Epithelial cell of esophagus (primary cell): ENCODE measurements at places on chromosomes 6 and 20.

GRCh38 chr6:138258991-138259390 is 40.7 kb upstream of the PBOV1 start:
- DNase-seq = no peak

DNA sequence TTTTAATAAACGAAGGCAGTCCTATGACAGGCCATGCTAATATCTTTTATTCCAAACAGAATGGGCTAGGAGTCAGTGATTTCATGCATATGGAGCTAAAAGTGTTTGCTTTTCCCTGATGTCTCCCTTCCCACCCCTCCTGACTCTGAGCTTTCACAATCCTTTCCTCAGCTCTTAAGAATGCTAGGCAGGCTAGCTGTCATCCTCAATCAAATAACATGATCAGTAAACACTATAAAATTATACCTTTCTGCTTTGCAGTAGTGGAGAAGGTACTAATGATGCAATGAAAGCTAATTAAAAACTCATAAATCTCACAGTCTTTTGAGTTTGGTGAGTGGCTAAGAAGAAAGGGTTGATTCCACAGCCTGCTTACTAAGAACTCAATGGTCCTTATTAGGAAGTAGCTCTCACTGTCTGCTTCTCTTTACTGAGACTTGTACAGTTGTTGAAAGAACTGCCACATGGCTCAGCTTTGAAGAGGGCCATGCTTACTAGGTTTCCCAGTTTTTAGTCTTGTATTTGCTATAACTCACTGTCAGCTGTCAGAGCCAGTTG is 250.9 kb upstream of the JAG1 start:
- DNase-seq = peak; percentile 82

- no peak for DNase-seq
These were observed 89.8 kb upstream of the TENT5A start for GRCh38 chr6:81842254-81842653.

- DNase-seq = no peak
These were observed 3.0 kb downstream of the NR2E1 start for GRCh38 chr6:108168501-108169463.

- DNase-seq = no peak
These were observed 5.7 kb downstream of the MTCL3 start for GRCh38 chr6:127513425-127513824.

- DNase-seq = no peak
These were observed 93.6 kb upstream of the CNKSR3 start for GRCh38 chr6:154604119-154604518.

- no peak for DNase-seq
These were observed 151.2 kb downstream of the PDE10A start for GRCh38 chr6:165511807-165512206.

DNA sequence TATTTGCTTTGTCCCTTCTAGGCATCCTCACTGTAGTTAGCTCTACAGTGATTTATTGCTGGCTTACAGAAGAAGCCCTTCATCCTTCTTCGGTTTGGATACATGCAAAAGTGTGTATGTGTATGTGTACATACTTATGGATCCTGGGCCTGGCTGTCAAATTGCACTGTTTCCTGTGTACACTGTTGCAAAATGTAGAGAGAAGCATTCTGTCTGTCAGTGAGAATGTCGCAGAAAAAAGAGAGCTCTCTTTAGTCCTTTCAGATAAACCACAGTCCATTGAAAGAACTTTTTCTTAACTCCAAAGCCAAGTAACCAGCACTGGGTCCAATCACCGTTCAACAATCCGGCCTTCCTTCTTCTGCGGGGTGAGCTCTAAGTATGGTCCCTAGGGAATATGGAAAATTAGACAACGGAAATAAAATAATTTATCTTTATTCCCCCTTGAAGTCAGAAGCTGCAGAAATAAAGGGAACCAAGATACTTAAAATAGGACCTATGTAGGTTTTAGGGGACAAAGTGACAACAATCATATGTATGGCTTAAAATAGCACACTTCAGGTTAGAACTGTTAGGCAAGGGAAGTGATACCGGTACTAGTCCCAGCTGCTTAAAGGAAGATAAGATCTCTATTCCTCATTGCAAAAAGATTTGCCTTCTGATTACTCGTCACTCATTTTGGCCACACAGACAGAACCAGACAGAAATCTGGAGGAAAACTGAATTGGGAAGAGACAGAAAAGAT is 107.0 kb downstream of the CD83 start:
- no peak for DNase-seq

- DNase-seq = peak; percentile 46
These were observed 36.1 kb downstream of the SERAC1 start for GRCh38 chr6:158131926-158132325.

DNA sequence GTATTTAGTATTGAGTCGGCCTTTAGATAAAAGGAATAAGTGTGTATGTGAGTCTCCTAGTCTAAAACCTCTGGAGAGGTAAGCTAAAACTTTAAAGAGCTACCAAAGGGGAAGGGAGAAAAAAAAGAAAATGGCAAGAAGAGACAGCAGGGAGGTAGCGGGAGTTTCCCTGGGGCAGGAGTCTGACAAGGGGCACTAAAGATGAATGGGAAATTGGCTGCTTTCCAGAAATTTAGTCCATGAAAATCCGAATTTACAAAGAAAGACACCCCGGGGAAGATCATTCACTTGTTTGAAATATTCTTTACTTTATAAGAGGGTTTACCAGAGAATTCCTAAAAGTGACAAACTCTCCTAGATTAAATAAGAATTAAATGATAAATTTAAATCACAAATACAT is 19.3 kb downstream of the RMND1 start:
- DNase-seq = no peak

DNA sequence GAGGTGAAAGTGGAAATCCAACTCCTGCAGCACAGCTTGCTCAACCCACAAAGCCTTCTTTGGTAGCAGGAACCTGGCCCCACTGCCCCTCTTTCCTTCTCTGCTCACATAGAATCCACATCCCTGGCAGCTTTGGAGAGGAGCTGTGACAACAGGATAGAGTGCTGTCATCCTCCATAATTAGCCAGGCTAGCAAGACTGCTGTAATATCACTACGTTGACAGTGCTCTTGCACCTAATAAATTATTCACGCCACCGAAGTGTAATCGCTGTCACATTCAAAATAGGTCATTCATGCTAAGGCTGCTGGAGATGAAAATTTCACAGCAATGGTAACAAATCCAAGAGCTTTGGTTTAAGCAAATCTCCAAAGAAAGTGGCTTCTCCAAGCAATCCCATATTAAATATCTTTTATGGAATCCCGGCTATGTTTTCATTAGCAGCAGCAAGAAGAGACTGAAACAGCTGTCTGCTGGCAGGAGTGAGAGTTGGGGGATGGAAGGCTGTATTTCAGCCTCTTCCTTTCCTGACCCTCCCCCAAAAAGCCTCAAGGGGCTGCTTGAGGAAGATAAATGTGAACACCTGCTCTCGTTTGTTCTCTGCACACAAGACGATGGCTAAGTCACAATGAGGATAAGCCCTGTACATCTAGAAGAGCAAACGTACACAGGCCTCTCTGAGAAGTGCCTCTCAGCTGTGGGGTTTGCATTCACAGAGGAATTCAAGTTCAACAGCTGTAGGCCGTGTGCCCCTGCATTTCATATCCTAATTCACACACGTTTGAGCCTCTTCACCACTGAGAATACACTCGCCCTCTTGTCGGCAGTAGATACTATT is 16.5 kb downstream of the RIPOR2 start:
- no peak for DNase-seq

DNA sequence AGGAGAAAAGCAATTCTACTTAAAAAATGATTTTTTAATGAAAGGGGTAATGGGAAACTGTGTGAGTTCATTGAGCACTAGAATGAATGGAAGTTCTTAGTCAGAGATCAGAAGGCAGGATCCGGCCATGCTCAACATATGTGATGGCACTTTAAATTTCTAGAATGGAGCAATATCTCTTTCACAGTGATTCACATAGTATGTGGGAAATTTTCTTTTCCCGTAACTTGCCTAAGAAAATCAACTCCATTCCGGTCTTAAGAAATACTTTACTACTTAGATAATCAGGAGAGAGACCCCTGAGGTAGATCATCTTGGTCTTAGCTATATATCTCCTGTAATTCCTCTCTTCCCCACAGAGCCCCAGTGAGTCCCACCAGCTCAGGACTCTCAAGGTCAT is 131.8 kb downstream of the SCML4 start:
- DNase-seq = peak; percentile 15

- DNase-seq = no peak
These were observed 4.3 kb downstream of the PSMG4 start for GRCh38 chr6:3263096-3263495.

GRCh38 chr6:17965397-17965796 is 22.0 kb downstream of the KIF13A start:
- DNase-seq = no peak

DNA sequence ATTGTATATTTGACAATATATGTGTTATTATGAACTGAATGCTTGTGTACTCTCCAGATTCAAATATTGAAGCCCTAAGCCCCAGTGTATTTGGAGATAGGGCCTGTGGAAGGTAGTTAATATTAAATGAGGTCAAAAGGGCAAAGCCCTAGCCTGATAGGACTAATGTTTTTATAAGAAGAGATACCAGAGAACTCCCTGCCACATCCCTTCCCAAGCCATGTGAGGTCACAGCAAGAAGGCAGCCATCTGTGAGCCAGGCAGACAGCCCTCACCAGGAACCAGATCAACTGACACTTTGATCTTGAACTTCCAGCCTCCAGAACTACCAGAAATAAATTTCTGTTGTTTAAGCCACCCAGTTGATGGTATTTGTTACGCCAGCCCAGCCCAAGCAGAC is 36.4 kb upstream of the FBXL4 start:
- no peak for DNase-seq

DNA sequence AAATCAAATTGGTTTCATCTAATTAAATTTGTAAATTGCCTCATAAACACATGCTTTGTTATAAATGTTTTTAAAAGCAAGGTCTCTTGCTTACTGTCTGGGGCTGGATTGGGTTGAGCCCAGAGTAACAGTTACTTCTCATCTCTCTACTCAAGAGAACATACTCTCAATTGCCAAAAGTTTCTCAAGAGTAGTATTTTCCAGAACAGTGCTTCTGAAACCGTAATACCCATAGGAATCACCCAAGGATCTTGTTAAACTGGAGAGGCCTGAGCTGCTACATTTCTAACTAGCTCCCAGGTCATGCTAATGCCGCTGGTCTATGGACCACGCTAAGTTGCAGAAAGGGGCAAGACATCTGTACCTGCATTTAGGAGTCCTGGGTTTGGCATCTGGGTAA is 744.9 kb downstream of the PTPRT start:
- DNase-seq = no peak

DNA sequence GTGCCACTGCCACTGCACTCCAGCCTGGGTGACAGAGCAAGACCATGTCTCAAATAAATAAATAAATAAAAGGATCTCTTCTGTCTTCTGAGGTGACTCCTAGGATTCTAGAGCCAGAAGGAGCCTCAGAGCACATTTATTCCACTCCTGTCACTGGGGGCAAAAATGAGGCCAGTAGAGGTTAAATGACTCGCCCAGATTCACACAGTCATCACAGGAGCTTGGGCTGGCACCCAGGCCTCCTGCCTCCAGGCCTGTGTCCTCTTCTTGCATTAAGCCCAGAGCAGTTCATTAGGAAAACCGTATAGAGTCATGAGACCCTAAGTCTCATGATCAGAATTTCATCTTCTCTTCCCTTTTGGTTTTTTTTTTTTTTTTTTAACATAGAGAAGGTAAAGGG is 243.3 kb downstream of the NRN1 start:
- DNase-seq = no peak

DNA sequence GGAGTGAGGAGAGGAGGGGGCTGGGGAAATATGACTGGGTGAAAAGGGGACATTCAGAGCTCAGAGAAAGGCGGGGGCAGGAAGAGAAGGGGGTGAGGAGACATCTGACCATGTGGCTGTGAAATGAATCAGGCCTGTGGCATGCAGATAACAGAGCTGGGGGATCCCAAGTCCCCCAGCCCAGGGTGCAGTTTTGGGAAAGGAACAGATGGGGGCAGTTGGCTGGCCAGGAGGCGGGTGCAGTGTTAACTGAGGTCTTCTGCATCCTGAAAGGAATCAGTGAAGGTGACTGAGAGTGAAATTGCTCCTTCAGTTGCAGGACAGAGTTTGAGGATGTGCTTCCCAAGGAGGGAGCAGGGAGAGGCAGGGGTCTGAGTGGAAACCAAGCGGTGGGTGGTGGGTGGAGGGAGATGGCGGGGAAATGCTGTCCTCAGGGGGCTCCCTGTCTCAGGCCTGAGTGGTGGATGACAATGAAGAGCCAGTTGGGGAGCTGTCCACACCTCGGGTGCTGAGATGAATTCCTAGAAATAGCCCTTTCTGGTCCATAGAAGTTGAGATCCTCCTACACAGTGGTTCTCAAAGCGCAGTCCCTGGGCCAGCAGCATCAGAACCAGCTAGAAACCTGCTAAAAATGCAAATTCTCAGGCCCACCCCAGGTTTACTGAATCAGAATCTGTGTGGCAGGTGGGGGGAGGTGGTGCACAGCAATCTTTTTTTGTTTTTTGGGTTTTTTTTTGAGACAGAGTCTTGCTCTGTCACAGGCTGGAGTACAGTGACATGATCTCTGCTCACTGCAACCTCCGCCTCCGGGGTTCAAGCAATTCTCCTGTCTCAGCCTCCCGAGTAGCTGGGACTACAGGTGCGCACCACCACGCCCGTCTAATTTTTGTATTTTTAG is 26.0 kb upstream of the CCDC167 start:
- peak; percentile 32 for DNase-seq

DNA sequence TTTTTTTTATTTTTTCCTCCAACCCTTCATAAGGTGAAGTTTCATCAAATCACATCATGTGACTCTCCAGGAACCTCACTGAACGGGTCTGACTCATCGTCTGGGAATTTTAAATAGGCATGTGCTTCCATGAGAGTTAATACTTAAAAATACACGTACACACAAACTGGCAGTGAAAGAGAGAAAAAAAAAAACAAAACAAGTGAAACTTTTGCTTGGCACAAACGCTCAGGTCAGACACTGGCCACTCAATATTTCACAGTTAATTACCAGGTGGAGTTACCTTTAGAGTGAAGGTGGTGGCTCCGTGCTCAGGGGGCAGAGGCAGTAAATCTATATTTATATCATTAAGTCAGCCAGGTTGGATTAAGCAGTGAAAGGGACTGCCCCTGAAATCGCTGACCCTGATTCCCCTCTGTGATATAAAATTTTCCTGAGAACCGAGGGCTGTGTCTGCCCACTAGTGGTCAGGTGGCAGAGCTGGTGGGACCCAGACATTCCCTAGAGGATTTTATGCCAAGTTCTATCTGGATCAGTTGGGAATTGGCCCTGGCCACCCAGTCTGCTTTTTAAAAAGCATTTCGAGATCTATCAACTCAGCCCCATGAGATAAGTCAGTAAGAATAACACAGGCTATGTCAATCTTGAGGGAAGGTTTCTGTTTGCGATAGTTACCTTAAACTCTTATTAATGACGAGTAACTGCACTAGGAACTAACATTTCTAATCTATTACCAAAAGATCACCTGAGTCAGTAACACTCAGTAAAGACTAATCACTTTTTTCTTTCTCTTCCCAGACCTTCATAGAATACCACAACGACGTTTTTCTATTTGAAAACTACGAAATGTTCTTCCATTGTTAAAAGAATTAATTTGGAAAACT is 259.1 kb downstream of the HDGFL1 start:
- DNase-seq = peak; percentile 99

GRCh38 chr6:2754393-2754792 is 3.7 kb upstream of the MYLK4 start:
- no peak for DNase-seq
